Karpas-422 (cell line): ENCODE measurements at places on chromosomes 5 and 9. TPM values are rescaled to one million over a fixed set of nuclear protein-coding genes. Genes with fewer than 3 reads are reported as not detected.

The AK6 gene
- total RNA-seq = 48.5 and 56.0 TPM in 2 replicates

The IL7R gene
- total RNA-seq = not detected in 2 replicates

The ACSL6 gene
- not detected in 2 replicates for total RNA-seq

GRCh38 chr9:24932785-24933184 lies 387.1 kb upstream of the IZUMO3 start:
- no peak for DNase-seq
- H3K36me3 ChIP-seq = no peaks in the 10 kb centered on the region
- H3K4me1 ChIP-seq = no peaks in the 10 kb centered on the region
- H3K4me3 ChIP-seq = no peak overlapping the region
- no peaks in the 10 kb centered on the region for H3K27me3 ChIP-seq
- H3K27ac ChIP-seq = no peak overlapping the region

DNA sequence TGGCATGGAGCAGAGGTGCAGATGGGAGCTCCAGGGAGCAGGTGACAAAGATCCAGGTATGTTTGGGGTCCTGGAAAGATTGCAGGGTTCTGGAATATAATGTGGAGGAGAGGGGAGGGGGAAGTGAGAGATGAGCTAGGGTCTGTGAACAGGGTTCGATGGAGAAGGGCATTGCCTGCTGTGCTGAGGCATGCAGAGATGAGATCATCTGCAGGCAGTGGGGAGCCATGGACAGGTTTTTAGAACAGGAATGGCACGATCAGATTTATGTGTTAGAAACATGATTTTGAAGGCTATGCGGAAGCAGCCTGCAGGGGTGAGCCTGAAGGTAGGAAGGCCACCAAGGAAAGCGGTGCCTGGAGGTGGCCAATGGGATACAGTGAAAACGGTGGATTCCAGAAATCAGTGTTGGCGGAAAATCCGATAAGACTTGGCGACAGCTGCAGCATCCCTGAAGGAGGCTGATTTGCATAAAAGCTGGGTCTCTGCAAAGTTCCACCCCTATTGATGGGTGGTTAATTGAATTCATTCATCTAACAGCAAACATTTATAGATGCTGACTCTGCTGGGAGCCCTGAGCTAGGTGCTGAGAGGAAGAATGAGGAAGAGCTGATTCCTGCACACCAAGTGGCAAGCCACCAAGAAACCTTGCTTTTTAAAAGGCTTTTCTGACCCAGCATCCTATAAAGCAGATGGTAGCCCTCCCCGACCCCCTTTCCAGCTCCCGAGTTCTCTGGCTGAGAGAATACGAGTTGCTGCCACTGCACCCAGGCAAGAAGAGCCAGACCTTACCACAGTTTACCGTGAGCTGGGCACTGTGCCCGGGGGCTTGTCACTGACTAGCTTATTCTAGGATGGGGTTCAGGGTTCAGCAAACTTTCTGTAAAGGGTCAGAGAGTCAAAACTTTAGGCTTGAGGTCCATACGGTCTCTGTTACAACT lies 139.2 kb upstream of the SMIM23 start:
- no peak overlapping the region for H3K4me3 ChIP-seq
- no peaks in the 10 kb centered on the region for H3K36me3 ChIP-seq
- H3K27ac ChIP-seq = no peak overlapping the region
- H3K27me3 ChIP-seq = no peaks in the 10 kb centered on the region
- H3K4me1 ChIP-seq = no peaks in the 10 kb centered on the region; the same call in 1 of the 2 replicates
- no peak for DNase-seq

GRCh38 chr5:82661462-82661861 lies 383.3 kb upstream of the RPS23 start:
- no peak for DNase-seq
- H3K27ac ChIP-seq = no peak overlapping the region
- H3K27me3 ChIP-seq = no peaks in the 10 kb centered on the region
- no peak overlapping the region for H3K4me3 ChIP-seq

- H3K36me3 ChIP-seq = no peaks in the 10 kb centered on the region
- peaks cover 4% of the 10 kb centered on the region for H3K4me1 ChIP-seq
- DNase-seq = no peak
- no peak overlapping the region for H3K4me3 ChIP-seq
Measured at GRCh38 chr9:108081112-108081511, 591.5 kb upstream of the KLF4 start.
